Heart left ventricle (tissue), 16 donors: ENCODE measurements at places on chromosomes 7 and 10. TPM values are rescaled to one million over a fixed set of nuclear protein-coding genes. Genes with fewer than 3 reads are reported as not detected.

DNA sequence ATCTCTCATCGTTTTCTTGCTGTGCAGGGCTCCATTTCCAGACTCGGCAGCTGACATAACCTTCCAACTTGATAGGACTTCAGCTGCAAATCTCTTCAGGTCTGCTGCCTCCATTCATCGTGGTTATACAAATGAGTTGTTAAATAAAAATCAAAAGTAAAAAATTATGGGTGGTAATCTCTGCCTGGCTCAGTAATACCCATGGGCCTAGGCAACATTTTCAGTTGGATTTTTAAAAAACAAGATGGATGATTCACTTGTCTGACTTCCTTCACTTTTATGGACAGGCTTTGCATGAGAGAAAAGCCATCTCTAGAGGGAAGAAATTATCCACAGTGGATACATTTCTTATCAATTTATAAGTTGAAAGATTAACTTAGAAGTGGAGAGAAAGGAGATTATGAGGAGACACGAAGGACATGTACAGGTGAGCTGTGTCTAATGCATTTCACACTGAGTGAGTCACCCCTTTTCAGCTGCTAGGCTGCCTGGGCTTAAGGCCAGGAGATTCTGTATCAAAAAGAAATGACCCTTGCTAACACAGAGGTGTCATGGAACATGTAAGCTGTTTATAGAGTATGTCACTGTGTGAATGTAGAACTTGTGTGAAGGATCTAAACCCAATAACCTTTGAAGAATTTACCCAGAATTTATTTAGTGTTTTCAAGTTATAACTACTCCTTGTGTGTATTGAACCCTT is 495.1 kb downstream of the AUTS2 start:
- DNase-seq: no peak

DNA sequence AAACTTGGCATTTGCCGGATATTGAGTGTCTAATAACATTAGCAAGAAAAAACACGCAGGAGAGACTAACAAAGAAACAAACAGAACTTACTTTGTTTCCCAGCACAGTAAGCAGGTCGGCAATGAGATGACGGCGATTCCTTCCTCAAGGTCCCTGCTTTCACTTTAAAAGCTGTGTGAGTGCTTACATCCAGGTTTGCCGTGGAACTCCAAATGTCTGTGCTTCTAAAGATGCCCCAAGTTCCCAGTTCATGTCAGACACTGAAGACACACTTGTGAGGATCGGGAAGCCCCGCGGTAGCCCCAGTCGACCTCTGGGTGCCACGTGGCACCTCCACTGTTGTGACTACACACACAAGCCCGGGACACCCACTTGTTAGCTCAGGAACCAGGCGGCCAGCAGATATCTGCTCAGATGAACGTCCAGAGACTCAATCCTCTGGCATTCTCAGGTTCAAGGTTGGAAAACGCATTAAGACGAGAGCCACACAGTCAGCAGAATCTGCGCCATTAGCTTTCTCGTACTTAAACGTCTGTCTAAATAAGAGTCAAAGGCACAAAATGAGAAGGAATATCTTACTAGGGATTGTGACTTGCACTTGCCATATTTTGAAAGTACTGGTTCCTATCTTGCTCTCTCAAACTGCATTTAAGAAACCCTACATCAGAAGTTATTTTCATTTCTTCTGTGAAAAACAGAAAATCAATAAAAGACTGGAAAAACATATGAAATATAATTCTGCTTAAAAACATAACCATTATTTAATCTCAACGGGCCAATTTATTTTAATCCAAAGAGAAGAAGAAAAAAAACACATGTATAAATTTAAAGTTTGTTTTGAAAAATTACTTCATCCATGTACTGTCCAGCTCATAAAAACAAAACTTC is 207.6 kb upstream of the KLF14 start:
- DNase-seq: peak; percentile 67

- DNase-seq: no peak
Measured at GRCh38 chr7:131762753-131763152, 206.3 kb upstream of the PODXL start.

DNA sequence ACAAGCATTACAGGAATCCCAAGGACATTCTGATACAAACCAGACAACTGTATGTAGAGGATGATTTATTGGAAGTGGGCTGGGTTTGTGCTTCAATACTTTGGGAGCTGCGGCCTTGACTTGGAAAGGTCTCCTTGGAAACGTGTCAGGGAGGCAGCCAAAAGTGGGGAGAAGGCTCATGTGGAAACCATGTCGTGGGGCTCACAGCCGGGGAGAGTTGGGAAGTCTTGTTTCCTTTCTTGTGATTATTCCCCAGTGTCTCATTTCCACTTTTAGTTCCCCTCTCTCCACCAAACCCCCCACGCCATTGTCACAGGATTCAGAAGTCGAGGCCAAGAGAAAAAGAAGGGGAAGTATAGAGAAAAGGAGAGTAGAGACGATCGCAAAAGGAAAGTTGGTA is 53.9 kb upstream of the SFMBT2 start:
- DNase-seq: no peak

DNA sequence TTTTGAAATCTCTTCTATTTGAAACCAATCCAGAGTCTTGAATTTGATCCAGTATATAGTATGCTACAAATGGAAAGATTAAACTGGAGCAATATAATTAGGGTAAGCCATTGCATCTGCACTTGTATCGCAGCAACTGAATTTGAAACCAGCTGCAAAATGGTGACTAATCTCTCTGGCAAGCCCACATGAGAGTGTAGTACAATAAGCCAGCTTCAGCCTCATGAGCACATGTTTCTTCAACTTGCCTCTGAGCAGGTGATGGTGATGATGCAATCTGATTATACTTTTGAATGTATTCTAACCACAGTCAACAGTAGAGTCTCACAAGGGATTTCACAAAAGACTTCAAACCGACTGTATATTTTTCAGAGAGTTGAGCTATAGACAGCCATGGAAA is 829 bp upstream of the RPA3 start:
- DNase-seq: no peak

GRCh38 chr10:66467042-66467441 is 458.8 kb upstream of the LRRTM3 start:
- DNase-seq: no peak

- DNase-seq: no peak
Measured at GRCh38 chr10:34796133-34796532, 19.0 kb downstream of the PARD3 start.

- DNase-seq: no peak
Measured at GRCh38 chr7:129066290-129067131, 11.6 kb upstream of the TNPO3 start.

GRCh38 chr10:47374611-47375536 is 9.2 kb downstream of the ZNF488 start:
- no peak for DNase-seq

- DNase-seq: no peak
Measured at GRCh38 chr7:17506095-17506494, 207.6 kb downstream of the AHR start.

DNA sequence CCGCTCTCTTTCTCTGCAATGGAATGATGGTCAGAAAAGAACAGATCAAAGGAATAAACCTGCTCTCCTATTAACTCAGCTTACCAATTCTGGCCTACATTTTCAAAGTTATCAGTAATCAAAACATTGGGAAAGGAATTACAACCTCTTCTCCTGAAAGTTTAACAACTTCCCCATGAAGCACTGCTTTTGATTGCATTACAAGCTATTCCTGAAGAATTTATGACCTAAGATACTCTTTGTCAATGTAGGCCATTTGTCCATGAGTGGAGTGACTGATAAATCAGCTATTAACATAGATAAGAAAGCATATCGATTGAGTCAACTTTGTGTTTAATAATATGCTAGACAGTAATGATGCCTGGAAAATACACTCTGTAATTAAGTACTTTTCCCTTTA is 271.7 kb upstream of the C7orf33 start:
- no peak for DNase-seq

GRCh38 chr10:4427532-4427931 is 398.5 kb upstream of the AKR1E2 start:
- no peak for DNase-seq

DNA sequence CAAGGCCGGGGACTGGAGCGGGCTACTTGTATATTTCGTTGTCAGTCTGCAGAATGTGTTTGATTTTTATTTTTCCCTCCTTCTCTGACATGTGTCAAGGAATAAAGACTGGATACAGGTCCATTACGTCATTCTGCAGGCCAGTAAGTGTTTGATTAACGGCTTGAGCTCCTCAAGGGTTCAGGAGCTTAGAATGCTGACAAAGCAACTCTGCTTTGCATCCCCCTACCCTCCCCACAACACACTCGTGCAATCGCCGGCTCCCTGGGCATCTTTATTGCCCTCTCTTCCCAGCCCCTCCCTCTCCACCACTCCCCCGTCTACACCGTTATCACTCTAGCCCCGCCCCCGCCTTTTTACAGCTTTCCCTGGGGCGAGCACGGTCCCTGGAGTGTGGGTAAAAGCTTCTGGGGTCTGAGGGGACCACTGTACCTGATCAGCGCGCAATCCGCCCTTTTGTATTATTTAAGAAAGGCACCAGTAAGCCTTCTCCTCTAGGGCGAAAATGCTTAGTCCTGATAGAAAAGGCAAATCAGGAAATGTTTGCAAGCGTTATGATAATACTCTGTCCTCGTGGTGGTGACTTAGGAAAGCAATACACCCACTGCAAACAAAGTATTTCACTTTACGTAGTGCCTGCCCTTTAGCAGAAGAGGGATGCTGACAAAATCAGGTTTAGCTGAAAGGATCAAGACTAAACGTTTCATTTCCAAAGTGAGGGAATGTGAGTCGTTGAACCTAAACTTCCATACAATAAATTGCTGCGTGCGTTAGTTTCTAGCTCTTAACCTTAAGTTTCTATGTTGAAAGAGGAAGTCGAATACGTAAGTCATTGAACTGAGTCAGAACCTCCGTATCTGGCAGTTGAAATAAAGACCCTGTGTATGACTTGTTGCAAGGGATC is 1.4 kb upstream of the CREB5 start:
- DNase-seq: peak; percentile 63

GRCh38 chr7:131042269-131043160 is 285.2 kb upstream of the MKLN1 start:
- no peak for DNase-seq

GRCh38 chr7:71266912-71267311 is 135.0 kb downstream of the GALNT17 start:
- no peak for DNase-seq

DNA sequence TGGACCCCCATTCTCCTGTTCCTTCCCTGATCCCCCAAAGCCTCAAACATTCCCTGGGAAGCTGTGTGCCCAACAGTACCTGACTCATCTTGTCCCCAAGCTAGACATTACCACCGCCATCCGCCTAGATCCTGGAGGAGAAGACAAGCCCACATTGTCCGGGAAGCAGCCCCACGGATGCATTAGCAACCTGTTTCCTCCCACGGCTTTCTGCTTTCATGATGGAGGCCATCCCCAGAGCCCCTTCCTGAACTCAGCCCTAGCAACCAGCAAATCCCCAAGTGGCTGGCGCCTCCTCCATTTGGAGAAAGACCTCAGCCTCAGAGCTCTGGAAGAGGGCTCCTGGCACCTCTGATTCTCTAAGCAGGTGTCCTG is 2.3 kb upstream of the SLC29A3 start:
- DNase-seq: no peak

- DNase-seq: no peak
Measured at GRCh38 chr10:50929670-50930069, 44.2 kb upstream of the A1CF start.

DNA sequence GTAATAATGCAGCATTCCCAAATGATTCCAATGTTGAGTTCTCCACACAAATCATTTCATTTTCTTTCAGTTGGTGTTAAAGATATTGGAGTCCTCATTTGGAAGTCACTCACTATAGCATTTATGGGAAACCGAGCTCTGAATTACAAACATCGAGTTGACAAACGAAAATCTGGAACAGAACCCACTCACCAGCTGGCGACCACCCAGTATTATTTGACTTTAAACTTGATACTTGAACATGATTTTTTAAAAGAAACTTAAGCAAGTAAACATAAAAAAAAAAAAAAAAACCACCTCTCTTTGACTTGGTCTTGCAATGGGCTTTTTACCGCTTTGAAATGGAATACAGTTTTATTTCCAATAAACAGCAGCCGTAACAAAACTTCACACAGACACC is 576.6 kb upstream of the C7orf33 start:
- no peak for DNase-seq

DNA sequence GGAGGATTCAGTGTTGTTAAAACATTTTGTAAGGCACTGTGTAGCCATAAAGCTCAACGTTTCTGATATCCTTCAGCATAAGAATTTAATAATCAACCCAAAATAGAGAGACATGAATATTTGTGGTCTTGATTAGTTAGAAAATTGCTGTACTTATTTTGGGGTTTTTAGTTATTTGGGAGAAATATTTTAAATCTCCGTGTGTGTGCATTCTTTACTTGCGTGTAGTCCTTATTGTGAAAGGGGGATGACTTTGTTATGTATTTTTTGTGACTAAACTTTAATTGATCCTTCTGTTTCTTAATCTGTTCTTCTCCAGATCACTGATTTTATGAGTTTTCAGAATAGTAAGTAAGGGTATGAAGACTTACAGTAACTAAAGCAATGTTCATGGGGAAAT is 81.2 kb downstream of the ZNRF2 start:
- no peak for DNase-seq

- DNase-seq: no peak
Measured at GRCh38 chr10:23171232-23171876, 20.8 kb upstream of the PTF1A start.

TBX20 gene
- polyA plus RNA-seq: 5.1 TPM

SMARCD3 gene
- 100 TPM for polyA plus RNA-seq

HHEX gene
- polyA plus RNA-seq: 3.5 TPM

CXCL12 gene
- 71.4 TPM for polyA plus RNA-seq

AKR1C8 gene
- 0.46 TPM for polyA plus RNA-seq

LRRC72 gene
- not detected for polyA plus RNA-seq

ANKRD30A gene
- not detected for polyA plus RNA-seq

NCOA4 gene
- polyA plus RNA-seq: 55.1 TPM

PRSS2 gene
- polyA plus RNA-seq: 1.0 TPM

SFRP5 gene
- 1.00 TPM for polyA plus RNA-seq

SEC31B gene
- polyA plus RNA-seq: 1.9 TPM

FAM237B gene
- not detected for polyA plus RNA-seq
